ENCODE measurements at places on chromosomes 6 and 20.

DNA sequence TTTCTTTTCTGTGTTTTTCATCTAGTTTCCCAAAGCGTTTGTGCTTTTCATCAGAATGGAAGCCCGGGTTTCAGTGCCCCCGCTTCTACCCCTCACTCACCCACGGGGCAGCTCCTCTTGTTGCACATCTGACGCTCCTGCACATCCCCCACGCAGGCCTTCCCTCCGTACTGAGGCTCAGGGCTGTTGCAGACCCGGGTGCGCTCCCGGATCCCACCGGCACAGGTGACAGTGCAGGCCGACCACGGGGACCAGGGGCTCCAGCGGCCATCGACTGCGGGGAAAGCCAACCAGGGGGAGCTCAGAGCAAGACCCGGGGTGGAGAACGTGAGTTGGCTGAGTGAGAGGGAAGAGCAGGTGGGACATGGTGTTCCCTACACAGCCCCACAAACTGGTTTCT lies 19.0 kb downstream of the THBS2 start:
- H3K36me3 ChIP-seq: no peaks in the 10 kb centered on the region
- H3K27me3 ChIP-seq: no peaks in the 10 kb centered on the region
- no peak overlapping the region for H3K4me3 ChIP-seq
- no peak overlapping the region for H3K27ac ChIP-seq

DNA sequence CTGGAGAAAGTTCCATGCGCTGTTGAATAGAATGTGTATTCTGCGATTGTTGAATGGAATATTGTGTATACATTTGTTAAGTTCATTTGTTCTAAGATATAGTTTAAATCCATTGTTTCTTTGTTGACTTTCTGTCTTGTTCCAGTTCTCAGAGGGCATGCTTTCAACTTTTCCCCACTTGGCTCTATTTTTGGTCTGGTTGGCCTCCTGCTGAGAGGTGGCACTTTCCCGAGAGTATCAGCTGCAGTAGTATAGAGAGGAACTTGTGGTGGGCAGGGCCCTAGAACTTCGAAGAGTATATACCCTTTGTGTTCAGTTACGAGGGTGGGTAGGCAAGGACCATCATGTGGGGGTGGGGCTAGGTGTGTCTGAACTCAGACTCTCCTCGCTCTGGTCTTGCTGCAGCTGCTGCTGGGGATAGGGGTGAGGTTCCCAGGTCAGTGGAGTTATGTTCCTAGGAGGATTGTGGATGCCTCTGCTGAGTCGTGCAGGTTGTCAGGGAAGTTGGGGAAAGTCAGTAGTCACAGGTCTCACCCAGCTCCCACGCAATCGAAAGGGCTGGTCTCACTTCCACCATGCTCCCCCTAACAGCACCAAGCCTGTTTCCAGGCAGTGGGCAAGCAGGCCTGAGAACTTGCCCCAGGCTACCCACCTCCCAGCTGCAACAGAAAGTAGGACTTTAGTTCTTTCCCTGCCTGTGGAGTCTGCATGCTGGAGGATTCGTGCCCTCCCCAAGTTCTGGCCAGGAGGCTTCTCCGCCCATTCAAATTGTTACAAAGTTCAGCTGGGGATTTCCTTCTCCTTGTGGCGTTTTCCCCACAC lies 118.9 kb upstream of the SSTR4 start:
- H3K36me3 ChIP-seq: no peaks in the 10 kb centered on the region
- peaks cover 3% of the 10 kb centered on the region for H3K4me1 ChIP-seq

- peaks cover 75% of the 10 kb centered on the region for H3K27me3 ChIP-seq
- no peak for DNase-seq
- no peak overlapping the region for H3K27ac ChIP-seq
- H3K4me1 ChIP-seq: peaks cover 28% of the 10 kb centered on the region
- H3K4me3 ChIP-seq: no peak overlapping the region
Measured at GRCh38 chr6:99613409-99613704, 6.7 kb downstream of the PRDM13 start.

GRCh38 chr6:23272536-23272935 lies 703.2 kb downstream of the HDGFL1 start:
- H3K4me1 ChIP-seq: no peaks in the 10 kb centered on the region
- DNase-seq: no peak
- no peak overlapping the region for H3K27ac ChIP-seq

- H3K27me3 ChIP-seq: peaks cover 54% of the 10 kb centered on the region
- H3K4me1 ChIP-seq: peaks cover 21% of the 10 kb centered on the region
- H3K27ac ChIP-seq: no peak overlapping the region
- no peak overlapping the region for H3K4me3 ChIP-seq
- H3K36me3 ChIP-seq: no peaks in the 10 kb centered on the region
Measured at GRCh38 chr6:12291839-12292604, 1.9 kb downstream of the EDN1 start.

GRCh38 chr6:33205191-33206026 lies 954 bp downstream of the HSD17B8 start:
- no peaks in the 10 kb centered on the region for H3K27me3 ChIP-seq
- H3K36me3 ChIP-seq: peaks cover 48% of the 10 kb centered on the region
- H3K4me1 ChIP-seq: peaks cover 61% of the 10 kb centered on the region
- no peak for DNase-seq
- peak overlapping the region; percentile 97 for H3K27ac ChIP-seq

DNA sequence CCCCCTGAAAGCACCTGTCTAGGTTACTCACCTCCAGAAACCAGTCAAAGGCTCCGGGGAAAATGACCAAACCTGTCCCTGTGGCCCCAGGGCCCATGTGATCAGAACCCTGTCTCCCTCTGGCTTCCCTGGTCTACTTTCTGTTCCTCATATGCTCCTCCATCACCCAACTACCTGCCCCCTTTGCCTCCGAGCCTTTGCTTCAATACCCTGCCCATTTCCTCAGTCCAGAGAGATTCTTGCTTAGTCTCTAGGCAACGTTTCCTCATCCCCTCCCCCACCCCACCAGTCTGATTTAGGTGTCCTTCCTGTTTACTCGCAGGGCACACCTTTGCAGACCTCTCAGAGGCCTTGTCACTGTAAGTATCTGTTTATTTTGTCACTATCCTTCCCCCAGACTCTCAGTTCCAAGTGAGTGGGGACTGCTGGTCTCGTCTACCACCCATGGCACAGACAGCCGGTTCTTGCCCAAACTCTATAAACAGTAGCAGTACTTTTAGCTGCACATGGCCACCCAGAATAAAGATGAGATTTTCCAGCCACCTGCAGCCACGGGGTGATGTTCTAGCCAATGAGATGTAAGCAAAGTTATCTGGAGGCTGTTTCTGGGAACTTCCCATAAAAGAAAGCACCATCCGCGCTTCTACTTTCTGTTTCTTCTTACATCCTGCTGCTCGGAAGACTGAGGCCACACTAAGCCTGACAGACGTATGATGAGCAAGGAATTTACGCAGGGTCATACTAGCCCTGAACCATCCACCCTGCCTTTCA lies 13.3 kb downstream of the ELOVL5 start:
- H3K27ac ChIP-seq: peak overlapping the region; percentile 96
- DNase-seq: peak; percentile 61
- H3K36me3 ChIP-seq: peaks cover 50% of the 10 kb centered on the region
- H3K4me1 ChIP-seq: peaks cover 67% of the 10 kb centered on the region
- no peaks in the 10 kb centered on the region for H3K27me3 ChIP-seq
- H3K4me3 ChIP-seq: peak overlapping the region; percentile 76

GRCh38 chr6:91653895-91654294 lies 1067.0 kb upstream of the MAP3K7 start:
- DNase-seq: no peak
- no peaks in the 10 kb centered on the region for H3K36me3 ChIP-seq
- no peak overlapping the region for H3K27ac ChIP-seq
- no peaks in the 10 kb centered on the region for H3K4me1 ChIP-seq
- H3K27me3 ChIP-seq: no peaks in the 10 kb centered on the region

DNA sequence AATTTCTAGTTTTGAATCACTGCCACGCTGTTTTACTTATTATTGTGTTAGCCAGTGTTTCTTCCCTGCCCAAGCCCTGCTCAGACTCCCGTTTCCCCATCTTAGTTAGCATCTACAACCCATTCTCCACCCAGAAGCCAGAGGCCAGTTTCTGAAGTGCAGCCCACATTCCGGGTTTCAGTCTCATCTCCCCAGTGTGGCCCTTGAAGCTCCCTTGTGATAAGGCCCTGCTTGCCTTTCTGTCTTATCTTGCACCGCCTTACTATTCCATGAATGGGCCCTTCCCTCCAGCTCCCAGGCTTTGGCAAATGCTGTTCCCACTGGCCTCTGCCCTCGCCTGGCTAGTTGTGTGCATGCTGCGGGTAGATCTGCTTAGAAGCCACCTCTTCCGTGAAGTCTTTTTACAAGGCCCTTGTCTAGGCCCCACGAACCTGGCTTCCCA lies 41.1 kb downstream of the TOX2 start:
- H3K27me3 ChIP-seq: peaks cover 27% of the 10 kb centered on the region
- H3K4me3 ChIP-seq: no peak overlapping the region
- peaks cover 59% of the 10 kb centered on the region for H3K4me1 ChIP-seq
- no peak for DNase-seq
- peaks cover 22% of the 10 kb centered on the region for H3K36me3 ChIP-seq

GRCh38 chr20:53224851-53225250 lies 252.7 kb downstream of the TSHZ2 start:
- no peak overlapping the region for H3K27ac ChIP-seq
- H3K4me1 ChIP-seq: peaks cover 2% of the 10 kb centered on the region
- DNase-seq: no peak
- H3K27me3 ChIP-seq: peaks cover 3% of the 10 kb centered on the region

GRCh38 chr6:90989763-90990162 lies 402.9 kb upstream of the MAP3K7 start:
- H3K27ac ChIP-seq: no peak overlapping the region
- DNase-seq: no peak
- H3K36me3 ChIP-seq: no peaks in the 10 kb centered on the region
- H3K4me3 ChIP-seq: no peak overlapping the region
- no peaks in the 10 kb centered on the region for H3K4me1 ChIP-seq
- no peaks in the 10 kb centered on the region for H3K27me3 ChIP-seq

DNA sequence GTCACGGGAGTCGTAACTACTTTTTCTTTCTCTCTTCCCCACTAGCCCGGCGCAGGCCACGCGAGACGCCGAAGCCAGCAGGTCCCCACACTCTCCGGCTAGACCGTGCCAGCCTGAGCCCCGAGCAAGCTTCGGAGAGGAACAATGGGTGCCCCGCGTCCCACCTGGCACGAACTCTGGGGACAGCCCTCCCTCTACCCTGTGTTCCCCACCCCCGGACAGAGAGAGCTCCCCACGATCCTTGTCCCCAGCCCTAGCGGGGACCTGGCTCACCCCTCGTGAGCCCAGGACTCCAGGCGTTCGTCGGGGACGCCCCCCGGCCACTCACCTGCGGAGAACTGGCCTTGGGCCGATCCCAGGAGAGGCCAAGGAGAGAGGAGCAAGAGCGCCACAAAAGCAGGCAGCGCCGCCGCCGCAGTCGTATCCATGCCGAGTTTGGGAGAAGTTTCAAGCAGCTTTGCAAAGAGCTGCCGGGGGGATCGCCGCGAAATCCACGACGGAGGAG lies 416 bp downstream of the PTPRK start:
- peak overlapping the region; percentile 90 for H3K4me3 ChIP-seq
- H3K4me1 ChIP-seq: peaks cover 11% of the 10 kb centered on the region
- H3K36me3 ChIP-seq: no peaks in the 10 kb centered on the region
- peak; percentile 20 for DNase-seq
- H3K27ac ChIP-seq: peak overlapping the region; percentile 74

DNA sequence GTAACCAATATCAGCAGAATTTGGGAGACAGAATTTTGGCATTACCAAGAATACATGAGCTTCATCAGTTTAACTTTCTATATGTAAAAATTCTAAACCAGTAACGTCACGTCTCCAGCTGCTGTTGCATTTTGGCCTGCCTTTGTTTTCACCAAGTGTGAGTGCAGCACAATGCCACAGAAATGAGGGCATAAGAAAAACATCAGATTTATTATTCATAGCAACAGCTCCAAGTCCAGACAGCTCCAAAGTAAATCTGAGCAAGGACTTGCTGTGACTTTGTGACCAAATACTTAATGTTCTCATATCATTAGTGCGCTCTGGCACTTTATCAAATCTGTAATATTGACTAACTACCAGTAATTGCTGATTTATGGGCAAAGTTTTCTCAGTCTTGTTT lies 11.0 kb upstream of the FBXL4 start:
- no peak overlapping the region for H3K4me3 ChIP-seq
- no peak overlapping the region for H3K27ac ChIP-seq
- no peaks in the 10 kb centered on the region for H3K36me3 ChIP-seq
- H3K4me1 ChIP-seq: no peaks in the 10 kb centered on the region

DNA sequence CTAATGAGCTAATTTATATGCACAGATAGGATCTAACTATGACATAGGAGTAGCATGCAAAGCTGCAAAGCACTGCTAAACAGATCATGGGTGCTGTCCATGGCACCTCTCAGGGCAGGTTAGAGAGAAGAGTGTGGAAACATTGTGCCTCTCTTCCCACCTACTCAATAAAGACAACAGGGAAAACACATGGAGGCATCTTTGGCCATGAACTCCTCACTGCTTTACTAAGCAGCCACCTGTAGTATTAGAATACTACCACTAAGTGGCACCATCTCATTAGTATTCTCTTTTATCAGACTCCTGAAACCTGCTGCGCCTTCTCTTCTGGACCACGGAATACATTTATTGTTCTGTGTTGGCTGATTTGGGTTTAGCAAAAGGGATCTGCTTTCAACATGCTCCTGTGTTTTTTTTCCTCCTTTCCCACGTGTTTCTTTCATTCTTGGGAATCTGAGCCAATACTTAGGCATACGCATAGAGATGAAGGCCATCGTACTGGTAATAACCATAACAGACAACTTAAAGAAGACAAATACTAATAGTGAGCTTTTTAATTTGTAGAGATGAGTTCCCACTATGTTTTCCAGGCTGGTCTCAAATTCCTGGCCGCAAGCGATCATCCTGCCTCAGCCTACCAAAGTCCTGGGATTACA lies 9.4 kb upstream of the HDDC2 start:
- DNase-seq: no peak
- H3K4me3 ChIP-seq: no peak overlapping the region
- peaks cover 17% of the 10 kb centered on the region for H3K4me1 ChIP-seq
- H3K27me3 ChIP-seq: peaks cover 30% of the 10 kb centered on the region
- no peak overlapping the region for H3K27ac ChIP-seq

DNA sequence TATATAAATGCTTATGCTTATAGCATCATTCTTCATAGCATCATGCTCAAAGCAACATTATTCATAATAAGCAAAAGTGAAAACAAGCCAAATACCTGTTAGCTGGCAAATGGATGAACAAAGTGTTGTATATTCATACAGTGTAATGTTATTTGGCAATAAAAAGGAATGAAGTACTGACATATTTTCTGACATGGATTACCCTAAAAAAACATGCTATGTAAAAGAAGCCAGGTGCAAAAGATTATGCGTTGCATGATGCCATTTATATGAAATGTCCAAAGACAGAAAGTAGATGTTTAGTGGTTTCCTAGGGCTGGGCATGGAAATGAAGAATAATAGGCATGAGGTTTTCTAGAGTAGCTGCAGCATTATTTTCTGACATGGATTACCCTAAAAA lies 77.1 kb downstream of the GFRA4 start:
- no peaks in the 10 kb centered on the region for H3K27me3 ChIP-seq
- H3K36me3 ChIP-seq: peaks cover 19% of the 10 kb centered on the region
- H3K4me1 ChIP-seq: no peaks in the 10 kb centered on the region
- H3K27ac ChIP-seq: no peak overlapping the region
- no peak for DNase-seq
